ENCODE measurements at places on chromosomes 6 and 20.

GRCh38 chr6:125192610-125192930, 39.0 kb downstream of the TPD52L1 start:
- ATAC-seq = no peak

DNA sequence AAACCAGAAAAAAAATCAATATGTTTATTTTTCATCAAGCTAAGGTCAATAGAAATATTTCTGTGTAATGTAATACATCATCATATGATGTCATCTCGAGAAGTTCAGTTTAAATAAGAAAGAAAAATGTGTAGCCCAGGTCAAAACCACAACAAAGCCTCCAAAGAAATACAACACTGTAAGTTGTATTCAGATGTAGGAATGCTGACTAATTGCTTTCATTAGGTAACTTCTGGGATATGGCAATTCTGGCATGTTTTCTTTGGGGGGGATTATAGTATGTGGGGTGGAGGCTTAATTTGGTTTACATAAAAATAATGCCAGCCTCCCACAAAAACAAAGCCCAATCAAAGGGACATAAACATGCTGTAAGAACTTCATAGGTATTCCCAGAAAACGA, 881.8 kb upstream of the CITED2 start:
- no peak for ATAC-seq

DNA sequence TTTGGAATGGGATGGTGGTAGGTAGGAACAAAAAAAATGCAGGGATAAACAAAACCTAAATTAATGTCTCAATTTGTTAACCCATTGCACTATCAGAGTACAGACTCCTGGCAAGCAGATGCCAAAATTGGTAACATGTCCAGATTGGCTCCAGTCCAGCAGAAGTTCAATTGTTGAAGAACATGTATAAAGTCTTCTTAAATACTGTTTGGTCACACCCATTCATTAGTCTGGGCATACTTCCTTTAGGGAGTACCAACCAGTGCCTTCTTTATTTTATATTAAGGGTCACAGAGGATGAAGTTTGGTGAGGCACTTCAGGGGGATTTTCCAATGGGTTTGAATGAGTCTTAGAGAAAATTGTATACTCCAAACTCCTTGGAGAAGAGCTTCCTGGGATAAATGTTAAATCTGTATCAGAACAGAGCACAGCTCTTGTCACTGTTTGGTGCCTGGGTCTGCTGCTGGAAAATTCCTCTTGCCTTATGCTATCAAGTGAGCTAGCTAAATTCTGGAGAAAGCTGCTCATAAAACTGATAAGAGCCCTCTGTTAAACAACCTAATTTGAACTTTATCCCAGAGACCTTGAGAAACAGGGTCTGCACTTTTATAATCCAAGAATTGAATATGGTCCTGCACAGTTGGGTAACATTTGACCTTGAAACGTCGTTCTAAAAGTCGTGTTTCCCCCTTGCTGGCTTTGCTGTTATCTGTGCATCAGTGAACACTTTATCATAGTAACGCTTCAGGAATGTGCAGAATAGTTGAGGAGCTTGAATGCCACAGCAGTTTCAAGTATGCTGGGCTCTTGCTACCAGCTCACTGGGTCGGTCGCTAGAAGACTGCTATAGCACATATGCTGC, 334.1 kb upstream of the CITED2 start:
- ATAC-seq = no peak

DNA sequence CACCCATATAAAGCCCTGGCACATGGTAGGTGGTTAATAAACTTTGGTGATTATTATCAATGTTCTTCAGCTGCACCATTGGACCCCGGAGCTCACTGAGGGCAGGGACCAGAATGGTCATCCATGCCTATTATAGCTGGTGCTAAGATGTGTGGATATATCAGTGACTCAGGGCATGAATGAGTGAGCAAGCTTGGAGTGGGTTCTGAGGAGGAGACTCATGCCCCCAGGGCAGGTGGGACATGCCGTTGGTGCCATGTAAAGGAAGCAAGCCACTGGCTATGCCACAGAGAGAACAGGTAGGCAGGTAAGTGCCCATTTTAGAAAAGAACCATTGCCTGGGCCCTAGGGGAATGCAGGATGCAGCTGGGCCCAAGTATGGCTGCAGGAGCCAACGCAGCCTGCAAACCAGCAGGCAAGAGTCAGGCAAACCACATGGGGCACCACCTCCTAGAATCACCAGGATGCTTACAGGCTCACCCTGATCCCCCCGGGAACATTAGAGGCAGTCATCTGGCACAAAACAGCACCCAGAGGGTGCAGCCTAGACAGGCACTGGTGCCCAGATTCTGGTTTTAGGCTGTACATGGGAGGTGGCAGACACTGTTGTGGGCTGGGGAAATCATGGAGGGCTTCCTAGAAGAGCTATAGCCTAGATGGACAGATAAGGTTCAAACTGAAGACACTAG, 23.5 kb downstream of the PLAGL2 start:
- no peak for ATAC-seq

DNA sequence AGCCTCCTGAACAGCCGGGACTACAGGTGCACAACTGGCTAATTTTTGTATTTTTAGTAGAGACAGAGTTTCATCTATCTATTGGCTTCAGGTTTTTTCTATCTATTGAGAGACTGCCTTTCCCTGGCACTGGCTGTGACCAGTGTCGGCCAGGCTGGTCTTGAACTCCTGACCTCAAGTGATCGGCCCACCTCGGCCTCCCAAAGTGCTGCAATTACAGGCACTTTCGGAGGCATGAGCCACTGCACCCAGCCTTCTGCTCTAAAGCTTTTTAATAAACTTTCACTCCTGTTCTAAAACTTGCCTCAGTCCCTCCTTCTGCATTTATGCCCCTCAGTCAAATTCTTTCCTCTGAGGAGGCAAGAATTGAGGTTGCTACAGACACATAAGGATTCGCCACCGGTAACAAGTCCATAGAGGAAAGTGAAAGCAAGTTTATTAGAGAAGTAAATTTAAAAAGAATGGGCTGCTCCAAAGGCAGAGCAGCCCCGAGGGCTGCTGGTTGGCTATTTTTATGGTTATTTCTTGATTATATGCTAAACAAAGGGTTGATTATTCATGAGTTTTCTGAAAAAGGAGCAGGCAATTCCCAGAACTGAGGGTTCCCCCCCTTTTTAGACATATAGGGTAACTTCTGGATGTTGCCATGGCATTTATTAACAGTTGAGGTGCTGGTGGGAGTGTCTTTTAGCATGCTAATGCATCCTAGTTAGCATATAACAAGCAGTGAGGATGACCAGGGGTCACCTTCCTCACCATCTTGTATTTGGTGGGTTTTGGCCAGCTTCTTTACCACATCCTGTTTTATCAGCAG, 44.8 kb upstream of the RNGTT start:
- no peak for ATAC-seq

DNA sequence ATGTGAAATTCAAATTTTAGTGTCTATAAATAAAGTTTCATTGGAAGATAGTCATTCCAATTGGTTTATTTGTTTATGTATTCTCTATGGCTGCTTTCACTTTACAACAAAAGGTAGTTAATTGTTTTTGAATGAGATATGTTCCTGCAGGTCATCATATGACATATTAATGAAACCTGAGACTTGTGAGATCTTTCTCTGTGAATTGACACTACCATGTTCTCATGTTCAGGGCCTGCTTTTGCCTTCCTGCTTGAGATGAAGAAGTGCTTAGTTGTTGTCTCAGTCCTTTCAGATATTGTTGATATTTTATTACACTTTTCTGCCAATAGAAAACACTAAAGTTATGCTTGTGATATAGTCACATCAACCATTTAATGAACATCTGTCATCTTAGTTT, 132.5 kb downstream of the UTRN start:
- ATAC-seq = no peak

GRCh38 chr20:39190666-39191570, 228.8 kb downstream of the DHX35 start:
- no peak for ATAC-seq

- ATAC-seq = no peak
Observed at GRCh38 chr6:17300637-17301036, 19.5 kb downstream of the RBM24 start.

DNA sequence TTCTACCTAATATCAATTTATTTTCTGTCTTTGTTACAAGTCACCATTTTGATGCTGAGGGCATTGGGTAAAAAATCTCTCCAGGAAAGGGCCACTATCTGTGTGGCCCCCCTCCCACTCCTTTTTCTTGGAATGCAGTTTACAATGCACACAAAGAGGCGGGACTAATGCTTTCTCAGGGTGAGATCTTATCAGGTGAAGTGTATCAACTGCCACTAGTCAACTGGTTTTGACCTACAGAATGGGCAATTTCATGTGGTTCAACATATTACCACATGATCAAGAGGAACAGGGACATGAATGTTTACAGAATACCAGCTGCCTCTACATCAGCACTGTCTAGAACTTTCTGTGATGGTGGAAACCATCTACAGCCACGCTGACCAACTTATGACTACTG, 3.7 kb downstream of the RRBP1 start:
- ATAC-seq = no peak

- ATAC-seq = no peak
Observed at GRCh38 chr6:147776631-147777213, 268.2 kb downstream of the SAMD5 start.

DNA sequence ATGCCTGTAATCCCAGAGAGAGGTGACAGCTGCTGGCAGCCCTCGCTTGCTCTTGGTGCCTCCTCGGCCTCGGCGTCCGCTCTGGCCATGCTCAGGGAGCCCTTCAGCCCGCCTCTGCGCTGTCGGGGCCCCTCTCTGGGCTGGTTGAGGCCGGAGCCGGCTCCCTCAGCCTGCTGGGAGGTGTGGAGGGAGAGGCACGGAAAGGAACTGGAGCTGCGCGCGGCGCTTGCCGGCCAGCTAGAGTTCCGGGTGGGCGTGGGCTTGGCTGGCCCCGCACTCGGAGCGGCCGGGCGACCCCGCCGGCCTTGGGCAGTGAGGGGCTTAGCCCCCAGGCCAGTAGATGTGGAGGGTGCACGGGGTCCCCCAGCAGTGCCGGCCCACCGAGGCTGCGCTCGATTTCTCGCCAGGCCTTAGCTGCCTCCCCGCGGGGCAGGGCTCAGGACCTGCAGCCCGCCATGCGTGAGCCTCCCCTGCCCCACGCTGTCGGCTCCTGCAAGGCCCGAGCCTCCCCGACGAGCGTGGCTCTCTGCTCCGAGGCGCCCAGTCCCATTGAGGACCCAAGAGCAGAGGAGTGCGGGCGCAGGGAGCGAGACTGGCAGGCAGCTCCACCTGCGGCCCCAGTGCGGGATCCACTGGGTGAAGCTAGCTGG, 34.6 kb downstream of the C6orf52 start:
- no peak for ATAC-seq

DNA sequence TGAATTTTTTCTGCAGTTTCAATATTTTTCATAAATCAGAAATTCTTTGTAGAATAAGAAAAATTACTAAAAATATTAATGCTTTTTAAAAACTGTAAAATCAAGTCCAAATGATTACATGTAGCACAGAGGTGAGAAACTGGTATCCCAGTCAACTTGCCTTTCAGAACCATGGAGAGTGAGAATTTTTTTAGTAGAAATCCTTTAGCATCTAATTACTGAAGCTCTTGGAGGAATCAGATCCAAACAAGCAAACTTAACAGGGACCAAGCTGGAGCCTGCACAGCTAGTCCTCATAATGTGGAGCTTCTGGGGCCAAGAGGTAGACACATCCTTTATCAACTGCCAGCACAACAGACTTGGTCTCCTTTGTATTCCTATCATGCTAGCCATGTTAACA, 724.5 kb downstream of the TFAP2A start:
- ATAC-seq = no peak

DNA sequence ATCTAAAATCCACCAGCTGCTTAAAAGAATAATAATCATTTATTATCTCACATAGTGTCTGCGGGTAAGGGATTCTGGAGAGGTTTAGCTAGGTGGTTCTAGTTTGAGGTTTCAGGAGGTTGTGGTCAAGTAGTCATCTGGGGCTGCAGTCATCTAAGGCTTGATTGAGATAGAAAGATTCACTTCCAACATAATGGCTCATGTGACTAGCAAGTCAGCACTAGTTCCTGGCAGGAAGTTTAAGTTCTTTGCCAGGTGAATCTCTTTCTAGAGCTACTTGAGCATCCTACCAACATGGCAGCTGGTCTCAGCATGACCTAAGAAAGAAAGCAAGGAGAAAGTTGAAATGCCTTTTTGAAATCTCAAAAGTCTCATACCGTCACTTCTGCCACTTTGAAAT, 128.8 kb downstream of the EDN1 start:
- no peak for ATAC-seq

GRCh38 chr6:156774863-156775405, 2.2 kb upstream of the ARID1B start:
- ATAC-seq = no peak

Data from activated CD4-positive, CD25-positive, alpha-beta regulatory T cell treated with anti-CD3 and anti-CD28 coated beads, Interleukin-2, amount 50 U/mL, for 24 hours (primary cell).